ENCODE measurements at places on chromosomes 12 and 14.

DNA sequence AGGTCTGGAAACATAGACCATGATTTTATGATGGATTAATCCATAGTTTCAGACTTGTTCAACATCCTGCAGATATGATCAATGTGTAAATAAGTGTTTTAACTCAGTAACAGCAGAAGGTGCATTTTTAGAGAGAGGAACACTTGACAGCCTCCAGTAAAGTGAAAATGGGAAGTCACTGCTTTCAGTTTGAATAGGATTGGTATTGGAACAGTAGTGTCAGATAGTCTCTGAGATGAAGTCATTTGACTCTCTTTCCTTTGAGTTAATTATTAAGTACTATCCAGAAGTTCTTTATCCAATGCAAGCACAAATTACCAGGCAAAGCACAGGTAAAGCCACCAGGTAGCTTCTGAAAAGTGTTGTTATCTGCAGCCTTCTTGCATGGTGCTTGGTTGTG lies 14.5 kb upstream of the NAV3 start:
- no peak for DNase-seq

GRCh38 chr14:49417790-49418189 lies 168.4 kb downstream of the RPS29 start:
- no peak for DNase-seq

DNA sequence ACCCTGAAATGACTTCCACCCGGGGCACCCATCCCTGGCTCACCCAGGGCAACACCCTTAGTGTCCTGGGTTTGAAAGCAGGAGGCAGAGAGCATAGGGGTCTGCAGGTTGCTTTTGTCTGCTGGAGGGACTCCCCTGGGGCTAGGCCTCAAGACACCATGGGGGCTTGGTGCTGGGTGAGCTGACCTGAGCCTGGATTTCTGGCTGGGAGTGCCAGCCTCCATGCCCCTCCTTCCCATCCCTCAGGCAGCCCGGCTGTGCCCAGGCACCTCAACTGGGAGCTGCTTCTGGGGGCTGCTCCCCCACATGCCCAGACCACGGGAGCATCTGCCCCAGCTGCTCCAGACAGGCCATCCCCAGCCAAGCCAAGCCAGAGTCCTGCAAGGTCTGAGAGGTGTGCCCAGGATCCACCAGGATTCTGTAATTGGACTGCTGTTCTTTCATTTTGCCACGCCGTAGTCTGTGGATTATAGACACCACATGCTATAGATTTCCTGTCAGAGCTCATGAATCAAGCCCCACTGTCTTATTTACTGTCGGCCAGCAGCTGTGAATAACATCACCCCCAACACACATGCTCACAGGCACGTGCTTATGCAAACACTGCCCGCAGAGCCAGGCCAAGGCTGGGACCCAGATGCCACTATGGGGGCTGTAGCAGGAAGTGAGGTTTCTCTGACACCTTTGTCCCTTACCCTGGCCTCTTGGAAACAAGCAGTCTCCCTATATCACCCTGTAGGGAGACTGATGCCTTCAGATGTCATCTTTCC lies 29.4 kb upstream of the ESRRB start:
- no peak for DNase-seq

DNA sequence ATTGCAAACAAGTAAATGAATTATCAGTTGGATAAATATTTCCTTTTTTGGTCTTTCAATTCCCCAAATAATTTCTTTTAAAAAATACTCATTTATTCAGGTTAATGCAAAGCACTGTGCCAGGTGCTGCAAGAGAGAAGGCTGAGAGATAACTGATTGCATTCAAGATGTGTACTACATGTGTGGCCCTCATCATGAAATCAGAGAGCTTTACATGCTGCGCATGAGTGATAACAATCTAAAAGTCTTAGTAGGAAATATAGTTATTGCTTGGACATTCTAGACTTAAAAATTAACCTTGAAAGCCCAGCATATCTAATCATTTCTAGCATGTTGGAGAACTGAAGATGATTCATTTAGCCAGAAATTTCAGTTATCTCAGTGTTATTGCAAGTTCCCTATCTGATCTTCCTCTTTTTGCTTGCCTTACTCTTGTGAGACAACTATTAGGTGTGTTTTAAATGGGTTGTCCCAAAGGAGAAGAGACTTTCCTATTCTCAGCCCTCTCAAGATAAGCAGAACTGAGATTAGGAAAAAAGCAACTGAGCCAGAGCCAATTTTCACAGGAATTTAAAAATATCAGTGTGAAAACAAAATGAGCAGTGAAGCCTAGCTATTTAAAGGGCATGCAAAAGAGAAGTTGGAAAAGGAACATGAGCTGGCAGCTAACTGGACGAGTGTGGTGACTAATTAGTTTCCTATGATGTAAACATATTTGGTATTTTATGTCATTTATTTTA lies 60.9 kb downstream of the PLEKHA5 start:
- no peak for DNase-seq

DNA sequence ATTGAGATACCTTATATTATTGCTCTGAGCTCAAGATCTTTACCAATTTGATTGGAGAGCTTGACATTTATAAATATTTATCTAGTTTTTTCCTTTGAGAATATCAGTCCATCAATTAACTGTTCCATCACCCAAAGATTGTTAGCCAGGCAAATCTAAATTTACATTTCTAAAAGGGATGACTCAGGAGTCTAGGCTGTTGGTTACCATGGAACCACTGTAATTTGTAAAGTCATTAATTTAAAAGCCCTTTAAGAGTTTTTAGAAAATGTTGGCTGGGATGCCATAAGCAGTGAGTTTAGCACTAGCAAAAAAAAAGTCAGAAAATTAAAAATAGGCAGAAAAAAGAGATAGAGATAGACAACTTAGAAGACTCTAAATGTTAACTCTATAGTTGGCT lies 19.5 kb upstream of the SERPINA1 start:
- DNase-seq = no peak

- DNase-seq = no peak
Observed at GRCh38 chr12:203462-204260, 10.3 kb downstream of the SLC6A12 start.

DNA sequence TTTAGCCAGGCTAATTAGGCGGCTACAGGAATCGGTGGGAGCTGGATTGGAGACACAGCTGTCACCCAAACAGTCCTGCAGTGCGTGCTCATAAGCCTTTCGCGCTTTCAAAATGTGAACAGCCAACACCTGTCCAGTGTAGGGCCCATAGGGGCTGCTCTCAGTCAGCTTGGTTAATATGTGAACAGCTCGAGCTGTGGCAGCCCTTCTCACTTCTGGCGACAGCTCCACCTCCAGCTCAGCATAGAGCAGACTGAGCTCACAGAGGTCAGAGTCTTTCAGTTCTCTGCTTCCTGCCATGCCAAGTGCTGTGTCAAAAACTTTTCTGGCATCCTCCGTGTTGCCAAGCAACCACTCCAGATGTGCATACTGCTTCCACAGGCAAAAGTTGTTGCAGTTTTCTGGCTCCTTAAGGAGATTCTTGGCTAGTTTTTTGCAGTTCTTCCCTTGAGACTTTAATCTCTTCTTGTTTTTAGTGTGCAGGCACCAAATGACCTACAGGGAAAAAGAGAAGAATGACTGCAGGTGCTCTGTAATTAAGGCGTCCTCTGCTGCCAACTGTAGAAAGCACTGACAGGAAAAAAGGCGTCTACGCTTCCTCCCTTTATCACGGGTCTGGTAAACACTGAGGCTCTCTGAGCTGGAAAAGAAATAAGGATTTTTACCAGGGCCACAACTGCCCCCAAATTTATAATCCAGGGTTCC lies 32.5 kb downstream of the PSMC1 start:
- no peak for DNase-seq

GRCh38 chr14:64703395-64704142 lies 655 bp upstream of the PLEKHG3 start:
- no peak for DNase-seq

- DNase-seq = peak; percentile 97
Observed at GRCh38 chr12:53696285-53696654, 20.4 kb upstream of the ATP5MC2 start.

DNA sequence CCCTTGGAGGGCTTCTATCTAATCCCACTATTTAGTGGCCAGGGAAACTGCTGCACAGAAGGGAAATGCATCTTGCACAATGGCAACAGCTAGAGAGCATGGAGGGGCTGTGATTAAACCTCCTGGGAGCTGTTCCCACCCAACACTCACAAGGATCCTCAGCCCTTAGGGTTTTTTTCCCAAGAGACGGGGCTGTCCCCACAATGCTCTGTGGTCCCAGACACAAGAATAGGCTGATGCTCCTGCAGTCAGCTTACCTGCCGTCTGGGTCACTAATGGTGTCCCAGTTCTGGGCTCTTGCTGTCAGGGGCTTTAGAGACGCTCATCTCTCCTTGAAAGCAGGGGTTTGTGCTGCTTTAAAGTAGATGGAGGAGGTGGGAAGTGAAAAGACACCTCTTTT lies 4.6 kb downstream of the SERPINA1 start:
- DNase-seq = no peak

GRCh38 chr14:29321646-29322045 lies 555.1 kb downstream of the FOXG1 start:
- no peak for DNase-seq

DNA sequence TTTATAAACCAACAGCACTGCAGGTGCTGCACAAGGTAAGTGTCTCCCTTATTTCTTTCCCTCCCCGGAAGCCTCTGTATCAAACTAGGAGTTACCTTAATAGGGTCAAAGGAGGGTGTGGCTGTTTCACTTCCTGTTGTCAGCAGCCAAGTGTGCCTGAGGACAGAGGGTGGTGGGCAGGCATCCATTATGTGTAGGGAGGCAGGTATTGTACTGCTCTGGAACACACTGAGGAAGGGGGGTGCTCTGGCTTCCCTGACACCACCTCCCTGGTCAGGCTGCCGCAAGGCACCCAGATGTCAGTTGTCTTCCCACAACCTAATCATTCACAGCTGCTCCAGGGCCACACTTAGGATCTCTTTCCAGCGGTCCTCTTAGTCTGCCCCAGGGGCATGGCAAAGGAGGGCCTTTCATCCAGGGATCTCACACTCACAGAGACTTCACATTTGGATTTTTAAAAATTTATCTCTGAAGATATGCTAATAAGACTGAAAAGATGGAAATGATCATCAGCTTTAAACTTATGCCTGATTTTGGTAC lies 132.0 kb upstream of the ARHGAP5 start:
- no peak for DNase-seq

DNA sequence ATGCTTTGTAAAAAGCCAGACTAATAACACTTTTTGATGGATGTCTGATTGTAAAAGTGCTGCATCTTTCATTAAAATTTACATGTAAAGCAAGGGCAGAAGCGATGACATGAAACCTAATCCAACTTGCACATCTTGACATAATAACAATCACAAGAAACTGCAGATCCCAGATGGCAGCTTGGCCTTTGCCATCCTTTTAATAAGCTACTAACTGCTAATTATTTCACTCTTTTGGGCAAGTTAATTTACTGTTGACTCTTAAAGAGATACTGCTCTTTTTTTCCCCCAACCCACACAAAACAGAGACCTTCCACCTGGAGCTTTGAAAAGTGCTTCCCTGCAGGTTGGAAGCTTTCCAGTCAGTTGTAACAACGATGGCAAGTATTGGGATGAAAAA lies 137.5 kb downstream of the NRXN3 start:
- no peak for DNase-seq

DNA sequence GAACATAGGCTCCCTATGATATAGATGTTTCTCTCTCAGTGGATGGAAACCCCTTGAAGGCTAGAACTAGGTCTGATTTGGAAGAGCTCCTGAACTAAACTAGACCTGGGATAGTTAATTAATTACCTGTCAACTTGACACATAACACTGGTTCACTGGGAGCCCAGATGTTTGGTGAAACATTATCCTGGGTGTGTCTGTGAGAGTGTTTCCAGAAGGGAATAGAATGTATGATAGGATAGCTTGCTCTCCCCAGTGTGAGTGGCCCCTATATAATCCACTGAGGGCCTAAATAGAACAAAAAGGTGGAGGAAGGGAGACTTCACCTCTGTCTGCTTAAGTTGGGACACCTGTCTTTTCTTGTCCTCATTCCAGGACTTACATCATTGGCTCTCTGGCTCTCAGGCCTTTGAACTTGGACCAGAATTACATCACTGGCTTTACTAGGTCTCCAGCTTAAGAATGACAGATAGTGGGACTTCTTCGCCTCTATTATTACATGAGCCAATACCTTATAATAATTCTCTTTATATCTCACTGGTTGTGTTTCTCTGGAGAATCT lies 194.1 kb downstream of the KTN1 start:
- DNase-seq = no peak

DNA sequence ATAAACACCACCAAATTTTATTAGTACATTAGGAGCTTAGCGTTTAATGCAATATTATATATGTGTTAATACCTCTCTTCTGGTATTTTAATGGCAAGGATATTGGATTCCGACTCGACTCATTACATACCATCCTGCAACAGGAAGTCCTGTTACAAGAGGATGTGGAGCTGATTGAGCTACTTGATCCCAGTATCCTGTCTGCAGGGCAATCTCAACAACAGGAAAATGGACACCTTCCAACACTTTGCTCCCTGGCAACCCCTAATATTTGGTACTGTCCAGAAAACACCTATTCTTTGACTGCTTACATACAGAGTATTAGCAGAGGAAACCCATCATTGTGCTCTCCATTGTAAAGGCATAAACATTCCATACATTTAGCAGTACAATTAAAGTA lies 45.2 kb downstream of the VEZT start:
- DNase-seq = peak; percentile 31

DNA sequence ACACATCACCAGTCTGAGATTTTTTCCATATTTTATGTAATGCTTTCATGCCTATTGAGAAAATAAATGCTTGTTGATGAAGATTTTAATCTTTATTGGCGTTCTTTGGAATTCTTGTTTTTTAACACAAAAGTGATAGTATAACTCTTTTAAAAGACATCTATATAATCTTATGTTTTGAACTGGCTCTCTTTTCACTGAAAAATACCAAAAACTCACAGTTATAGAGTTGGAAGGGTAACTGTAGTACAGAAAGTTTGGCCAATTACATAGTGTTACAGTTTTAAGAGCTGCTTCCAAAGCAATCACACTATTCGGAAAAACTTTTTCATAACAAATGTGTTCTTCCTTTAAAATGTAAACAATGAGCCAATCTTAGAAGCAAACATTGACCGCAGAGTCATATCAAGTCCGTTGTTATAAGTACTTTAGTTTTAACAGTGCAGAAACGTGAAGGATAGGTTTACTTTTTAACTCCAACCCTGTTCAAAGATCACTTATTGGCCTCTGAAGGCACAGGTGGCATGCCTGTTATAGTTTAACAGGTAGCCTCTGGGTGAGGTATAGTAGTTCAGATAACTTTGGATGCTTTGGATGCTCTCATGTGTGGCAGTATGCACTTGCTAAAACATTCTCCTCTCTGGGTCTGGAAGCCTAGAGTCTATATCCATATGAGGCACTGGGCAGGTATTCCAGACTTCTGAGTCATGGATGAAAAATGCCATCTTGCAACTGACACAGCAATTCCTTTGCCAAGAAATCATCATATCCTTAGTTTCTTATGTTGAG lies 12.1 kb upstream of the NTN4 start:
- peak; percentile 59 for DNase-seq

- no peak for DNase-seq
Observed at GRCh38 chr14:93643127-93643526, 145.2 kb downstream of the PRIMA1 start.

DNA sequence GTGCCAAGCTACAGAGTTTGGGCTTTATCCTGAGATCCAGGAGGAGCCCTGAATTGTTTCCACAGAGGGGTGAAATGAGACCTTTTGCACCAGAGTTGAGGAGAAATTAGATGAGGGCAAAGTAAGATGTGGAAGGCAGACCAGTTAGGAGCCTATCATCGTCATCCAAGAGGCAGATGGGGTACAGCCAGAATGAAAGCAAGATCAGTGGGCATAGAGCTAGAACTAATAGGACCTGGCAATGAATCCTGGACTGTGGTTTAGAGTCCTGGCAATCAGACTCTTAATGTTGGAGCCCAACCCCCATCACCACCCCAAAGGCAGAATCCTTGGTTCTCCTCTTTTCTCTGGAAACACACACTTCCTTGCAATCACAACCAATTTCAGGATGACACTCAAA lies 166.6 kb upstream of the HMGA2 start:
- DNase-seq = no peak

Measured in LNCaP clone FGC (cell line).